ENCODE measurements at places on chromosomes 6 and 20.

DNA sequence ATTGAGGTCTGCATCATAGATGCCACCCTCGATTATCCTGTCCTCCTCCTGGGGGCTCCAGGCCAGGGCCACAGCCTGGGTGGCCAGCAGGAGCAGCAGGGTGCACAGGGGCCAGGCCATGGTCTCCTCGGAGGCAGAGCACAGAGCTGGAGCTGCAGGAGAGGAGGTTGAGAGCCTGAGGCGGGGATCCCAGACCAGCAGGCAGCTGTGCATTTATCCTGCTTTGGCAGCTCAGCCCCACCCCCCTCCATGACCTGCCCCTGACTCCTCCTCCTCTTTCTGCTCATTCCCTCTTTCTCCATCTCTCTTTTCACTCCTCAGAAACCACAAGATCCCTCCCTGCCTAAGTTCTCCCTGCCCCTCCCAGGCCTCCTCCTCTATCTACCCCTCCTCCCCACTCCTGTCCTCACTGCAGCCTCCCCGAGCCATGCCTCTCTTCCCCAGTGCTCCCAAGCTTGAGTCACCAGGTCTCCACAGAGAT lies at the start of gene CST2:
CST2 (minus strand) TSS at position 189 of the 481 bp plus-strand sequence; CDS start at position 120, 69 bp downstream.
- no peak for DNase-seq

- no peak for DNase-seq
Observed at GRCh38 chr6:93300661-93301060, 118.7 kb downstream of the EPHA7 start.

GRCh38 chr6:47402081-47402480 lies 75.5 kb upstream of the CD2AP start:
- no peak for DNase-seq

DNA sequence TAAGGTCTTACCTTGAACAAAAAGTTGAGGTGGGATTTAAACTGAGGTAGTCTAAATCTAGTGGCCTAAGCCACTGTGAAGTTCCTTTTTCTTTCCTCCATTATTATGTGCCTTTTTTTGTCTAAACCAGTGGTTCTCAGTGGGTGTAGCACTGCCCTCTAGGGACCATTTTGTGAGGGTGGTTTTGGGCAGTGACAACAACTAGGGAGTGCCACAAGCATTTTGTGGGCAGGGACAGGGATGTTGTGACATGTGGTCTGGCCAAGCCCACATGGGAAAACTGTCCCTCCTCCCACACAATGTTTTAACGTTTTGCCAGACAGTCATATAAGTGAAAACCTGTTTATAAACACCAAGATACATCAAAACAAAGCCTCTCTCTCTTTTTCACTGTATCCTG lies 899.4 kb upstream of the FLRT3 start:
- DNase-seq: no peak

GRCh38 chr6:49855221-49855620 lies 11.1 kb downstream of the CRISP1 start:
- no peak for DNase-seq

GRCh38 chr6:40882323-40882997 lies 156.6 kb downstream of the UNC5CL start:
- peak; percentile 27 for DNase-seq

DNA sequence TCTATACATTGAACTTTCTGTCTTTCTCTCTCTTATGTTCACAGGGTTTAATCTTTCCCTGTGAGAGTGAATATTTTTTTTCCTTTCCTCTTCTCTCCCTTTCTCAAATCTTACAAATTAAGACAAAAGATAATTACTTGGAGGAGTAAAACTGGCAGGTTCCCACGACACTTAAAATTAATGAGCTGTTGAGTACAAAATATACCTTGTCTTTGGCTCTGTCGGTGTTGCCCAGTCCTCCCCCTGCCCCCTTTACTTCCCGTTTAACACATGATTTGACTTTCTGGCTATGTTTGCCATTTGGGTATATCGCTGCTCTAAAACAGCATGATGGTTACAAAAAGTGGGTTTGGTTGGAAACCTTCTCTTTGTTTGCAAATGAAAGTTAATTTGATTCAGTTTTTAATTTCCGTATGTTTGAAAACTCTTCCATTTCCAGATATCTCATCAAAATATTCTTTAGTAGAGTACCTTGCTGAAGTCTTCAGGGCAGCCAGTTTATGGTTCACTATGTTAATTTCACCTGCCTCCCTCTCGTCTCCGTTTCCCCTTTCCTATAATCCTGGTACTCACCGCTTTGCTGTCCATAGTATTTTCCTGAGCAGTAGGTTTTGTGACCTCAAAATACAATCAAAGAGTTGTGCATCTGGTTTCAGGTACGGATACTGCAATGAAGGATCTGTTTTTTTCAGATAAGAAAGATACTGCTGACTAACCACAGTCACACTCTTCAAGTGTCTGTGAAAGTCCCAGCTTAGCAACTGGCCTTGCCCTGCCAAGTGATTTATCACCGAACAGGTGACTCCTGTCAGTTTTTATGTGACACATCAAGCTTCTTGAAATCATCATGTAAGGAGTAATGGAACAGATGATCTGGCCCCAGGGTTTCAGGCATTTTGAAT lies 181.2 kb downstream of the DTNBP1 start:
- DNase-seq: no peak

DNA sequence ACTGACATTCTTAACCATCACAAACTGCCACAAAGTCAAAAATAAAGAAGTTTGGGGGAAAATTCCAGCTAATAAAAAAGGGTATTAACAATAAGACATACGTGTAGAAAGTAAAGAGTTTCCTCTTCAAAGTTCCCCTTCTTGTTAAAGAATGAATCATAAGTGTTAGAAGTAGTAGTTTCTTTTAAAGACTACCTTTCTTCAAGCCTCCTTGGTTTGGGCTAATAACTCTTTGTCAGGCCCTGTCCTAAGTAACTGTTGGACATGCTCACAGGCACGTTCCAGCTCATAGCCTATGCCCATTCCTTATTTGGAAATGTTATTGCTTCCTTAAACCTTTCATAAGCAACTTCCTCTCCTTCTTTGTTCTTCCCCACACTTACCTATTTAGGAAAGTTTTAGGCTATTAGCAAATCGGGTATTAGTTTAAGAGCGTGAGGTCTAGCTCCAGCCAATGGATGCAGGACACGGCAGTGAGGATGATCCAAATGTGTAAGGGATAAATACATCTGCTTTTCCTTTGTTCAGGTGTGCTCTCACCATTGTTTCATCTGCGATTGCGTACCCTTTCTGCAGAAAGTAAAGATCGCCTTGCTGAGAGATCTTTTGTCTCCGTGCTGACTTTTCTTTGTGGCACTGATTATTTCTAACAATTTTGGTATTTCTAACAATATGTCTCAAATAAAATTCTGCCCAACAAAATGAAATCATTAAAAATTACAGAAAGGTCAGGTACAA lies 64.9 kb downstream of the CHD6 start:
- no peak for DNase-seq

- no peak for DNase-seq
Observed at GRCh38 chr20:57202309-57202708, 64.1 kb downstream of the BMP7 start.

GRCh38 chr20:33883164-33883563 lies 72.0 kb downstream of the CHMP4B start:
- no peak for DNase-seq

DNA sequence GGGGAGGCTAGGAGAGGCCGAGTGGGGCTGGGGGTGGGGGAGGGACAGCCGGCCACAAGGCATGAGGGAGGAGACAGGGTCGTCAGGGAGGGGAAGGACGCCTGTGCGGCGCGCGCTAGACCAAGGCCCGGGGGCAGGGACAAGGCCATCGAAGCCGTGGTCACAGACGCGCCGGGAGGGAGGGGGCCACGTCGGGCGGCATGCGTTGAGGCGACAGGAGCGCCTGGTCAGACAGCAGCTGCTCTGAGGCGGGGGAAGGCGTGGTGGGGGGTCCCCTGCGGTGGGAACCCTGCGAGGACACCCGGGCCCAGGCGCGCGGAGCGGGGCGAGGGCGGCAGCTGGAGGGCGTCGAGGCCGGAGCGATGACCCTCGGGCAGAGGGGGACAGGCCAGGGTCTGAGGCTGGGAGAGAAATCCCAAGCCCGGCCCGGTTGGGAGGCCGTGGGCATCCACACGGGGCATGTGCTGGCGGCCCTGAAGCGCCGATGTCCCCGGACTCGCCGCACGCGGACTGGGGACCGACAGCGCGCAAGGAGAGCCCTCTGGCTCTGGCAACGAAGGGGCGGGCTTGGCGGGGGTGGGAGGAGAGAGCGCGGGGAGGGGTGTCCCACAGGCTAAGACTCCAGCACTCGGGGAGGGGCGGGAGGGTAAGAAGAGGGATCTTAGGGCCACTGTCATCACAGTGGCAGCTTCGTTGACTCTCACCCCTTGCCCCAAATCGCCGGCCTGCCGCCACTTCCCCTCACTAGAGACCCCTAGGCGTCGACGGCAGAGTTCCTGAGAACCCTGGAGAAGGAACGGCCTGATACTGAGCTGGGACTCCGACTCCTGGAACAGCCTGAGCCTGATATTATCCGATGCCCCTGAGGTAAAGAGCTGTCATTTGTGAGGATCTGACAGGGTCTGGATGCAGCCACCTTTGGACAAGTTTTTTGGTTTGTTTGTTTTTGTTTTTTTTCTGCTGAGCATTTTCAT lies 5.0 kb downstream of the TMEM239 start:
- no peak for DNase-seq

All from NCI-H1092 (cell line).